ENCODE measurements at places on chromosomes 3 and 15.

DNA sequence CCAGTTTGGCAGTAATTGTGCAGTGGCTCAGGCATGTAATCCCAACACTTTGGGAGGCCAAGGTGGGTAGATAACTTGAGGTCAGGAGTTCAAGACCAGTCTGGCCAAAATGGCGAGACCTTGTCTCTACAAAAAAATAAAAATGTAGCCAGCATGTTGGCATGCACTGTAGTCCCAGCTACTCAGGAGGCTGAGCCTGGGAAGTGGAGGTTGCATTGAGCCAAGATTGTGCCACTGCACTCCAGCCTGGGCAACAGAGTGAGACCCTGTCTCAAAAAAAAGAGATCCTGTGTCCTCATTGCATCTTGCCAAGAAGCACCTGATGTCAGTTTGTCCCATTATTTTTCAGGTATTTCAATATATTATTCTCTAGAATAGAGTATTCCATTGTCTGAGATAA lies 61.8 kb downstream of the CRTC3 start:
- no peak for DNase-seq

GRCh38 chr3:124650798-124651197 lies 79.5 kb upstream of the UMPS start:
- no peak for DNase-seq

GRCh38 chr15:61032600-61033286 lies 196.4 kb downstream of the RORA start:
- DNase-seq, result no peak

DNA sequence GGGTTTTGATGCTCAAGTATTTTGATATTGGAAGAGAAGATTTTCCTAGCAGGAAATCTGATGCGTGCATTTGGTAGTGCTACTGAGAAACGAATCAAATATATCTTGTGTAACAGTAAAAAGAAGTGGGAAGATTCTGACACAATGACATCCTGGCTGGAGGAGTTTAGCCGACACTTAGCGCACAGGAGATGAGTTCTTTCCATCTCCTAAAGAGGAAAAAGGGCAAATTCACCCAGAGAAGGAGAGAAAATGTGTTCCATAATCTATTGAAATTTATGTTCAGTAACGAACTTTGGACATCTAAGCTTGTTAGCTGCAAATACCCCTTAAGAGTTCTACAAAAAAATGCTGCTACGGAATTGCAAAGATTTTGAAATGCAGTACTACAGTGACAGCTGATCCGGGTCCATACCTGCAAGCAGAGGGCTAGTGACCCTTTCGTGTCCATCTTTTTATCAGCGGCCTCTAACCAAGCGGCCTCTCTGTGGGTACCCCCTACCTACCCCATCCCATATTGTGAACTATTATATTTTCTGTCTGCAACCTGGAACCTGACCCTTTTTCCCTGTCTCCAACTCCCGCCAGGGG lies 971 bp downstream of the CPOX start:
- DNase-seq, result no peak

- DNase-seq, result no peak
These were observed 388.8 kb upstream of the PPP2R3A start for GRCh38 chr3:135576751-135577150.

DNA sequence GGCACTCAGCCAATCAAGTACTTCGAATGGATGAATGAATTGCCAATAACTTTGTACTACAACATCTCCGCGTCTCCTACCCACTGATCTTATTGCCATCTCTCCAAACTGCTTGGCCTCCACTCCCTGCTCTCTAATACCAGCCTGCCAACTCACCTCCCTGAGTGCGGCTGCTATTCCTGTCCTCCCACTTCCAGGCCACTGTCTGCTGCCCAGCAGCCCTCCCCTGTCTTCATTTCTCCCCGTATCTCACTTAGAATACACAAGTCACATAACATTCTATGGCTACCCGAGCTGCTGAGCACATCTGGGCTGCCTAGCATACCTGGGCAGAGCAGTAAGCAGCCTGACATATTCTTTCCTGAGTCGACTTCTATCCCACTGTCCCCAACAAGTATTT lies 149.9 kb upstream of the LRTM1 start:
- no peak for DNase-seq

GRCh38 chr3:119170821-119171220 lies 2.6 kb upstream of the UPK1B start:
- DNase-seq, result no peak

DNA sequence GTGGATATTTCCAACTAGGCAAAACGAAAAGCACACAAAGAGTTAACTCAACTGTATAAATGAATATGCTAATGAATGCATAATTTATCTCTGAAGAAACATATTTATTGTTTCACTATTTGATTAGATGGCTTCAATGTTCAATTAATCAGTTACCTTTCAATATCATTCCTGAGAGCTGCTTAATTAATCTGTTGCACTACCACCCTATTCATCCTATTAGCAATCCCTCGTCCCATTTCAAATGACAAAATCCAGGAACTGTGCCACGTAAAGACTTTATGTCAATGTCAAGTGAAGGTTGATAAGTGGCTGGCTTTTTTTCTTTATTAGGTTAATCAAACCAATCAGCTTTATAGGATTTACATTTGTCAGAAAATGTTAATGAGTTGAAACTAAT lies 82.7 kb downstream of the ALCAM start:
- DNase-seq, result no peak

- DNase-seq, result no peak
These were observed 301.2 kb downstream of the OXSM start for GRCh38 chr3:26091096-26091495.

DNA sequence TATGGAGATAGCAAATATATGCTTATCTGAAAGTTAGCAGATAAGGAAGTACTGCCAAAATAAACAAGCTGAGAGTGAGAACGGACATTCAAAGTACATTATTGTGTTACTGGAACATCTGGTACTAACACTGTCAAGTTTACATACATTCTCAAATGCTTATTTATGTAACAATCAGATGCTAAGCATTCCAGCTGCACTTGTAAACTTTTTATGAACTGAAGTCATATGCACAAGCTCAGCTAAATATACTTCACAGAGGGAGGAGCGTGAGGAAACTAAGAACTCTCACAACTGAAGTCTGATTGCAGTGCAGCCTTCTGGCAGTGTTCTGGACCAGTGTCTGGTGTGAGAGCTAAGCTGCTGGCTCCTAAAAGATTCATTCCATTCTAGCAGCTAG lies 223.7 kb upstream of the NANOGP8 start:
- DNase-seq, result no peak

DNA sequence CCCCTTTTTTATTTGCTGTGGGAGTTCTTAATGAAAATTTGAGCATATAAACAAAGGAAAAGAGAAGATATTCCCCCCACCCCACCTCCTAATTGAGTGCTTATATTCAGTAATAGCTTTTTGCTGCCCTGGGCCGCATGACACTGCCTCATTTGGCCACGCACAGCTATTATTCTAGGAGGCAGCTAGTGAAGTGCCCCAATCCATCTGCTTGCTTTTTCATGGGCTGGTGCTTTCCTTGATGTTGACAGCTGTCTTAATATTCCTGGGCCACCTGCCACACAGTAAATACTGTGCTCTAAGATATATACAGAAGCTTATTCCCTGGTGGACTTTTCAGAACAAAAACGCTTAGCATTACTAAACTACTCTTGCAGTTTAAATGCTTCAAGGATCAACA lies 3.8 kb upstream of the CRYBG3 start:
- no peak for DNase-seq

- DNase-seq, result no peak
These were observed 193.9 kb downstream of the UBE3A start for GRCh38 chr15:25244731-25245585.

DNA sequence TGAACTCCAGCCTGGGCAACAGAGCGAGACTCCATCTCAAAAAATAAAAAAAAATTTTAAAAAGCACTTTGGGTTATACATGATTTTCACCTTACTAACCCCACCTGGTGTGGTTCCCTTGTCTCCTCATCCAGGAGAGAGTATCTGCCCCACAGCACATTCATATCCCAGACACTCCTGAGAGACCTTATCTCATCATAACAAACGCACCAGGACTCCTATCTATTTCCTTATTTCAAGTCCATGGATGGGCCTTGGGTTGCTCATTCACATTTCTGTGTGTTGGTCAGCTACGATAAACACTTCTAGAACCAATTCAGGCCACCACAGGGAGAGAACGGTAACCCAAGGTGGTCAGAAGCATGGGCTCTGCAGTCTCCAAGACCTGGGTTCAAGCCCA lies 88.6 kb upstream of the SPATA12 start:
- DNase-seq, result no peak

- no peak for DNase-seq
These were observed 51.0 kb upstream of the SH3GL3 start for GRCh38 chr15:83396101-83396500.

DNA sequence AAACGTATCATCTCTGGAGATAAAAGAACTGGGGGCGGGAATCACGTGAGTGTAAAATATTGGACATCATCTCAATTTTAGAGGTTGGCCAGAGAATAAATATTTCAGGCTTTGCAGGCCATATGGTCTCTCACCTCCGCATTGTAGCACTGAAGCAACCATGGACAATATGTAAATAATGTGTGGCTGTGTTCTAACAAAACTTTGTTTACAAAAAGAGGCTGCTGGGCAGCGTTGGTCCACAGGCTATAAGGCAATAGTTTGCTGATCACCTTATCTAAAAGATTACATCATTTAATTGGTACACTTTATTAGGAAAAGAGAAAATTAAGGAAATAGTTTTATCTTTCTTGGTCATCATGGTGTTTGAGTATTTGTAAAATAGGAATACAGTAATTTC lies 22.5 kb upstream of the SHC4 start:
- DNase-seq, result no peak

DNA sequence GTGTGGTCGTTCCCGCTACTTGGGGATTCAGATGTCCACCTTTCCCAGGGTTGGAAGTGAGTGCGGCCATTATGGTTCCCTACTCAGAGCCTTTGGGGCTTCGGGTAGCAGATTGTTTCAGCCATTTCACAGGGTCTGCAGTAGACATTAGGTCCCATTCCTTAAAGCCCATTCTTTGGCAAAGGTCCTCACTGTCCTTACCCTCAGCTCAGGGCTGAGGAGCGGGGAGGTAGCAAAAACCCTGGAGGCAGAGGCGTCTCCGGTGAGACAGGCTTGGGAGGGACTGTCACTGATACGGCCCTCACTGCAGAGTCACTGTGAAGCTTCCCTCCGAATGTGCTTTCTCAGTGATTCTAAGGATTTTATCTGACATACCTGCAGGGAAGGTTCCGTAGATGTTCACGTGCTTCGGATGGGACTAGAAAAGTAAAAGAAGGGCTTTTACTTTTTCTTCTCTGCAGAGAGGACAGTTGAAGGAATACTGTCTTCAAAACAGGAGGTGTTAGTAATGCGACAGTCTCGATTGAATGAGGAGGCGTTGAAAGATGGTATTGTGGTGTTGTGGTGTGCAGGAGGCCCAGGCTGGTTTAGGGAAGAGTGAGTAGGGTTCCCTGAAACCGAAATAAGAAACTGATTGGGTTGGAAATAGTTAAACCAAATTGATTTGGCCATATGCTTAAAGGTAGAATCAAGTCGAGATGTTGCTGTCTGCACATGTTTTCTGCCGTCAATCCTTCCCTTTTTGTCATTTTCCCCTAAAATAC lies 630 bp downstream of the ATP6V1A start:
- DNase-seq, result no peak

- no peak for DNase-seq
These were observed 24.2 kb upstream of the CD96 start for GRCh38 chr3:111517801-111518200.

GRCh38 chr15:69553686-69554085 lies 101.1 kb downstream of the RPLP1 start:
- no peak for DNase-seq

DNA sequence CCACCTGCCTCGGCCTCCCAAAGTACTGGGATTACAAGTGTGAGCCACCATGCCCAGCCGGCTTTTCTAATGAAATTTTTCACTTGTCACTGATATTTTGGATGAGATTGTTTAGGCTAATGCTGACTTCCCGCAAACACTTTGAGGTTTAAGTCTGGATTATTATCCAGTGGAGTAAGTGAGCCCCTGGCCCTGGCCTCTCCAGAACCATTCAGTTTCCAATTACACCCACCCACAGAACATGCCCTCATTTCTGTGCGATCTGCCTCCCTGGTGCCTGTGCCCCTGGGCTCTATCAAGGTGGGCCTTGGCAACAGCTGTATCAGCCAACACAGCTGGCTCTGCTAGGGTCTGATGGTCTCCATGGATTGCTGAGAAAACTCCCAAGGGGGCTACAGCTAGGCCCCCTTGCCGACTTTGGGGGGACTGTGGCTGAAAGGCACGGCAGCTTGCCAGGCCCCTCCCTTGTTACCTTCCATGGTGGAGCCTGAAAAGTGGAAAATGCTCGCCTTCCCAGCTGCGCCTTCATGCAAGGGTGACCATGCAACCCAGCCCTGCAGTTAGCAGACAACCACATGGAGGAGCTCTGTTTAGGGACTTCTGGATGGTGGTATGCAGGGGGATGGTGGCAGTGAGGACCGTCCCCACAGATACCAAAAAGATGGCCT lies 288.9 kb downstream of the FAM43A start:
- no peak for DNase-seq

DNA sequence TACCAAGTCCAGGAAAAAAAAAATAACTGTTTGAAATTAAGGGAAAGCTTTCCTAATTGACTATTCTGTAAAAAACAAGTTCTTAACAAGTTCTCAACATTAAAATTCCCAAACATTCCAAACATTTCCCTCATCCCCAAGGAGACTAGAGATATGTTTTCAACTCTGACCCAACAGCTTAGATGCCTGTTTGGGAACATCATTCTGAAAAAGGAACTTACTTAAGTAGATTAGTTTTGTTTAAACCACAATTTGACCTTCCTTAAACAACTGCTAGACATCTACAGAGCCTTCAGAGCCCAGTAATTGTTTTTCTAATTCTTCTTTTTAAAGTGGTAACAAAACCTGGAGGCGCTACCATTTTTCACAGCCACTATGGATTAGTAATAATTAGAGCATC lies 12.8 kb downstream of the UBR1 start:
- DNase-seq, result no peak

DNA sequence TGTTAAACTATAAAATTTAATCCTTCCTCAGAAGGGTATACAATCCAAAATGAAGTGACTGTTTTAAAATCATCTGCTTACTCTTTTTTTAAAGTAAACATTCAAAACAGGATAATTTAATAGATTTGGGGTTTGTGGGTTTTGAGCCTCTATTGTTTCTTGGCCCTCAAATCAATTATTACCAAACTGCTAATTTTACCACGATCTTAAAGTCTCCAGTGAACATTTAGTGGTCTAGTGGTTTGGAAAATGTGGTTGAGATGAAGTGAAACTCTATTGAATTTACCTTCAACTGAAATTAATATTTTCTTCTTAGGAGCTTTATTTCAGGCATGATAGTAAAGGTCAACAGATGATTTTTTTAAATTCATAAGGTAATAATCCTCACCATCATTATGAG lies 11.2 kb upstream of the ATP11B start:
- DNase-seq, result no peak

GRCh38 chr15:88949734-88950400 lies 36.7 kb upstream of the MFGE8 start:
- DNase-seq, result no peak

DNA sequence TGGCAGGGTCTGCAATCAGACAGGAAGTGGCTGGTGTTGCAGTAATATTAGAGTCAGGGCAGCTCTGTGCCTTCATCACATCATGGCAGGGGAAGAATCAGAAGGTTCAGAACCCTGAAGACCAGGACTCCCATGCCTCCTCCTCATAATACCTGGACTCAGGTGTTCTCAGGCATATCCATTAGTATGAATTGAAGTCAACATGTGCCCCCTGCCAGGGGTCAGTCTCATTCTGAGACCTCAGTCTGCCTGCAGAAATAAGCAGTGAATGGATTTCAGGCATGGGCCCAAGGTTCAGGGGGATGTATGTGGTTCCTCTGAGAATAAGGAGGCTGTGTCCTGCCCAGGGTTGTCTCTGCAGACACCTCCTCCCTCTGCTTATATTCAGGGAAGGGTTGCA lies 74.2 kb downstream of the SPSB4 start:
- DNase-seq, result no peak

Data from activated CD4-positive, CD25-positive, alpha-beta regulatory T cell (primary cell).